BJ (cell line): ENCODE measurements at places on chromosomes 1 and 21. TPM values are rescaled to one million over a fixed set of nuclear protein-coding genes. Genes with fewer than 3 reads are reported as not detected.

- no peak for DNase-seq
These were observed 251.5 kb downstream of the GRIK3 start for GRCh38 chr1:36782785-36783184.

GRCh38 chr1:175090780-175091179 is 23.1 kb downstream of the TNN start:
- no peak for DNase-seq

The PRKAA2 gene
- 0.70 and 1.6 TPM in 2 replicates for polyA plus RNA-seq

GRCh38 chr21:46082963-46083790 is 14.7 kb upstream of the COL6A2 start:
- peak; percentile 53 for DNase-seq

GRCh38 chr1:25786887-25787759 is 12.9 kb upstream of the SELENON start:
- no peak for DNase-seq

DNA sequence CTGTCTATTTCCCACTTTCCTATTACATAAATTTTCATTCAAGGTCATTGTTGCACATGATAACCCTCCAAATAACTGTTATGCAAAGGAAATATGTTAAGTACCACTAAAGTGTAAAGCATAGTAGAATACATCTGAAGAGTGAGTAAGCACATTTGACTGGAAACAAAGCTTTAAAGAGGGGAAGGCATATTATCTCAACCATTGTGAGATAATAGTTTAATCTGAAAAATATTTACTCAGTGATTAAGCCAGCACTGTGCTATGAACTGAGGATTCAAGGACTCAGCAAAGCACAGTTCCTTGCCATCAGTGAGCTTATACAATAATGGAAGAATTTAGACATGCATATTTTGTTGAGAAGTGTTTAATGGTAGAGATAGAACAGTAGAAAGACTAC is 127.4 kb downstream of the HMCN1 start:
- DNase-seq = no peak

The SPRR2F gene
- not detected in 2 replicates for polyA plus RNA-seq

The HPDL gene
- 0.38 and 0.56 TPM in 2 replicates for polyA plus RNA-seq

GRCh38 chr1:229843627-229844238 is 217.7 kb downstream of the URB2 start:
- no peak for DNase-seq

The CD84 gene
- not detected in 2 replicates for polyA plus RNA-seq

GRCh38 chr1:178344513-178345091 is 152.2 kb downstream of the CLEC20A start:
- peak; percentile 89 for DNase-seq

DNA sequence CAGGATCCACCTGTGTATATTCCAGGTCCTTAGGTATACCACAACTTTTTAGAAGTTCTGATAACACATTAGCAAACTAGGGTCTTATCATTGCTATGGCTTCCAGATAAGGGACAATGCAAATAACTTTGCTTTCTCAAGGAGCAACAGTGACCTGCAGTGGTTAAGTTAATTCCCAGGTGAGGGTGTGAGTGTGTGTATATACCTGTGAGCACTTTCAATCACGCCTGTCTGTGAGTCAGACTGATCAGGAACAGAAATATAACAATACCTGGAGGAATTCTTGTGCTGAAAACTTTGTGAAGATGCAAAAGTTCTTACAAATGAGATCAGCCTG is 317.0 kb downstream of the PAPPA2 start:
- DNase-seq = no peak

The EIF2D gene
- polyA plus RNA-seq = 88.7 and 97.4 TPM in 2 replicates

DNA sequence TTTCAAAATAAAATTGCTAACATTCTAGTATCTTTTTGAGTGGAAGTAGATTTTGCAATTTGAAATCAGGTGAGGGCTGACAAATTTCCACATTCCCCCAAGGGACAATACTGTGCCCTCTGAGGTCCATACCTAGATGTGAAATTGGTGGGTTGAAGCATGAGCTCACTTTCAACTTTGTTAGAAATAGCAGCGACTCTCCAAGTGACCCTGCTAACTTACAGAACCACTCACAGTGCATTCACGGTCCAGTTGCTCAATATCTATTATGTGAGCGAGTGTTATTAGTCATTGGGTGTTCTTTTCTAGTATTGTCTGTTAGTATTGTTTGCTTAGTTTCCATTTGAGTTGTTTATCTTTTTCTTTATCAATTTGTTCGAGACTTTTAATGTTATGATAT is 53.6 kb upstream of the ASB17 start:
- no peak for DNase-seq

DNA sequence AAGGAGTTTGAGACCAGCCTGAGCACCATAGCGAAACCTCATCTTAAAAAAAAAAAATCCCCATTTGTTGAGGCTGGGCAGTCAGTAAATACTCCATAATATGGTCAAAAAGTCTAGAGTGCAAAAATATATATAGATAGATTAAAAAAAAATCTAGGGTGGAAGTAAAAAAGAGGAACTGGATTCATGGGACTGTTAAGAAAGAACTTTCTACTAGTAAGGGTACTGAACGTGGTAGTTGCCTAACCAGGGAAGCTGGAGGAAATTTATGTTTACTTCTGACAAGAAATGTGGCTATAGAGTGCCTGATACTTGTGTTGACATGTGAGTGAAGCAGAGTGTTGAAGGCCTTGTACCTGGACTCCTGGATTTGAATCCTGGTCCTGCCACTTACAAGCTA is 265.9 kb upstream of the FAM78B start:
- no peak for DNase-seq

The CTSK gene
- 70.7 and 91.1 TPM in 2 replicates for polyA plus RNA-seq

The RAB3B gene
- 27.4 and 44.0 TPM in 2 replicates for polyA plus RNA-seq
